ENCODE measurements at places on chromosomes 13 and 19.

GRCh38 chr13:100290165-100290801, 201.4 kb downstream of the PCCA start:
- no peak for DNase-seq

DNA sequence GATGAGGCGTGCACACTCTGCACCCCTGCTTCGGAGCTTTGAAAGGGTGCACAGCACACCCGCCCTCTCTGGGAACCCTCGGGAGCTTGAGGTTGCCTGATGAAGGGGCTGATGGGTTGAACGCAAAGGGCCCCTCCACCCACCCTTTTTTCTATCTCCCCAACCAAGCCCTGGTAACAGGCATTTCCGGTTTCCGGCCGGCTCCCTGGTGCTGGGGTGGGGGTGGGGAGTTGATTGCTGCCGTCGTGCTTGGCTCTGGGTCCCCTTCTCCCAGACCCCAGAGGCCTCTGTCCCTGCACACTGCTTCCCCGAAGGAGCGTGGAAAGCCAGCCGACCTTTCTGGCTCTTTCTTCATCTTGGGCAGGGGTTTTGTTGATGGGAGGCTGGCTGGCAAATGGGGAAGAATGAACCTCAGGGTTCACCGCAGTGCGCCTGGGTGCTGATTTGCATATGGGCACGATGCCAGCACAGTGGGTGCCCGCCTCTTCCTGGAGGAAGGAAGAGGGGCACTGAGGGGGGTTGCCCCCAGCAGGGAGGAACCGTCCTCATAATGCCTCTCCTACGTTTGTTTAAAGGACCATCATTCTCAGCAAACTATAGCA, 29.1 kb downstream of the VAV1 start:
- DNase-seq, result peak; percentile 91

- no peak for DNase-seq
Observed at GRCh38 chr13:50460358-50460757, 383.1 kb downstream of the DLEU7 start.

GRCh38 chr19:22606212-22606553, 27.9 kb upstream of the ZNF492 start:
- no peak for DNase-seq

GRCh38 chr19:10088949-10089554, 2.9 kb downstream of the SHFL start:
- DNase-seq, result no peak

- no peak for DNase-seq
Observed at GRCh38 chr13:62920159-62920558, 1504.5 kb upstream of the PCDH20 start.

GRCh38 chr19:53892981-53893325, 11.0 kb downstream of the PRKCG start:
- no peak for DNase-seq

DNA sequence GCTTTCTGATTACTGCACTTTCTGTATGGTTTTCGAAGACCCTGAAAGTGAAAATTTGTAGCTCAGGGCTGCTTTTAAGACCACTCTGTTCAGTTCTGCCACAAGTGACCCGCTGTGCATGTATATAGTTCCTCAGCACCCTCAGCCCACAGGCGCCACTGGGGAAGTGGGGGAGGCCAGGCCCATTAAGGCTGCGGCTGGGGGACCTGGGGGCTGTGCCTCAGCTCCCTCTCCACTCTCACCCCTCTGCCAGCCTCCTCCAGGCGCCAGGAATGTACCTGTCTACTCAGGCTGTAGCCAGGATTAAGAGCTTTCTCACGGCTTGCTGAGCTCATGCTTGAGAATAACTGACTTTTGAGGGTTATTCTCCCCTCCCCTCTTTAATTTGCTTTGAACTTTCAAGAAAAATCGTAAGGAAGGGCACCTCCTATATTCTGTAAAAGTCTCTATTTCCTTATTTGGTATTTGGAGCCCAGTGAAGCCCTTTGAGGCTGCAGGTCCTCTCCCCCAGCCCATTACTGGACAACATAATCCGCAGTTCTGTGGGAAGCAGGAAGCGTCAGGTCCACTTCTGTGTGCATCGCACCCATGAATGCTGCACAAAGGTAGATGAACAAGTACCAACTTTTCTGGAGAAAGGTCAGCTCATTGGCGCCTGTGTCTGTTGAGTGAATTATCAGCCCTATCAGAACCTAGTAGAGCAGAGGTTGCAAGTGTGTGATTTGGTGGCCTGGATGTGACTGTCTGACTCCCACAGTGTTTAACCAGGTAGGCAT, 29.6 kb downstream of the GJA3 start:
- DNase-seq, result peak; percentile 46

GRCh38 chr13:101149735-101150384, 266.4 kb downstream of the NALCN start:
- no peak for DNase-seq

DNA sequence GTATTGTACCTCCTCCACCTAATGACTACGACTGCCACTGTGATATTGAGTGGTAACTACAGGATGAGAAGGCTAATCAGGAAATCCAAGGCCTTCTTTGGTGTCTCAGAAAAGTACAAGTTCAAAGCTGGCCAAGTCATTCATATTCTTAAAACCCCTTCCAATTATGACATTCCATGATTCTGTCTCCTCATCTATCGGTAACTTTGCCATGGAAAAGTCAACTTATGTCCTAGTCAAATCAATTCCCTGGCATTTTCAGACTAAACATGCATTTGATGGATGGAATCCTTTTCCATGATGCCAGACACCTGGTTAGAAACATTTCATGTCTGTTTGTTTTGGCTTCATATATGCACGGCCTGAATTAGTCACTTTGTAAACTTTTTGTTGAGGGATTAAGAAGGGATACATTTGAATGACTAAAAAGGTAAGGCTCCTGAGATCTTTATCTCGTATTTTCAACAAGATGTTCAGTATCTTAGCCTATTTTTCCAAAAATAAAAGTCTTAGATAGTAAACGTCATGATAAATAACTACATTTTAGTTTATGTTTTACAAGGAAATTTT, 186.5 kb downstream of the NHLRC3 start:
- DNase-seq, result no peak

GRCh38 chr13:76750126-76750525, 136.1 kb downstream of the KCTD12 start:
- DNase-seq, result no peak

DNA sequence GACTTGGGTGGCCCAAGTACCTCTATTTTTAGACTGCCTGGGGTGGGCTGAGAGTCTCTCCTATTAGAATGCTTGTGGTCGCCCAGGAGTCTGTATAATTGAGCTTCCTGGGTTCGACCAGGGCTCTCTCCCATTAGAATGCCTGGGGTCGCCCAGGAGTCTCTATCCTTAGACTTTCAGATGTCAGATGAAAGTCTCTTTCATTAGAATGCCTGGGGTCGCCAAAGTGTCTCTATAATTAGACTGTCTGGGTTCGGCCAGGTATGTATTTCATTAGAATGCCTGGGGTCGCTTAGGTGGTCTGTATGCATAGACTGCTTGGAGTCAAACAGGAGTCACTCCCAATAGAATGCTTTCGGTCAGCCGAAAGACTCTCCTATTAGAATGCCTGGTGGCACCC, 1471.7 kb downstream of the UQCRFS1 start:
- DNase-seq, result no peak

Data from activated effector memory CD4-positive, alpha-beta T cell treated with anti-CD3 and anti-CD28 coated beads, Interleukin-2, amount 50 U/mL, for 16 hours (primary cell).